ENCODE measurements at places on chromosomes 12 and 14.

- no peak for DNase-seq
Observed at GRCh38 chr12:62481843-62482540, 15.4 kb downstream of the MON2 start.

DNA sequence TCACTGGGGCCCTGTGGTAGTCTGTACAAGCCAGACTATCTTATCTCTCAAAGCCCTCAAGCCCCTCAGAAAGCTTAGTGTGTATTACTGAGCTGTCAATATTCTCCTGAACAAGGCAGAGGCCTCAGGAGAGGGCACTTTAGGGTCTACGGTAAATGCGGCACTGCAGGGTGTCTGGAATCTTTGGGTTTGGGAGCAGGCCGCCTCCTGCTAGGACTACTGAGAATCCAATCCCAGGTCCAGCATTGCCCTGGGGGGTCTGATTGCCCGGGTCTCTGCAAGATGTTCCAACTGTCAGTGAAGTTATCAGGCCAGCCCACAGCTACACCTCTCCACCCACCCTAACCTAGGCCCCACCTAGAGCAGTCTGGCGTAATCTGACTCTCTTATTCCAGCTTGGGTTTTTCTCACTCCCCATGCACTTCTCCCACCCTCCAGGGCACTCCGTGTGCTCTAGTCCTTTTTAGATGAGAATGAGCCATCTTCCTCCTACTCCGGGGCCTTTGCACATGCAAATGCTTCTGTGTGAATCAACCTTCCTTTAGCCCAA is 4.3 kb upstream of the ZFP36L1 start:
- DNase-seq, result no peak

DNA sequence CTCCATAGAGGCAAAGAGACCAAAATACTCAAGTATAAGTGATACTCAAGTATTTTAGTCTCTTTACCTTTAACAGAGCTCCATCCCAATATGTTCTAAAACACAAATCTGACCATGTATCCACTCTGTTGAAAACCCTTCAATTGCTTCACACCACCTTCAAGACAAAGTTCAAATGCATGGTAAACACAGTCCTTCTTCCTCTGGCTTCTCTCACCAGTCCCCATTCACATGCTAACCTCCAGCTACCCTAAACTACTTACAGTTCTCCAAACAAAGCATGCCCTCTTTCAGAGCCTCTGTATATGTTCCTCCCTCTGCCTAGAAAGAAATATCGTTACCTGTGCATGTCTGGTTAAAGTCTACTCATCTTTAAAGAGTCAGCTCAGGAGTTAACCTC is 100.2 kb downstream of the NUMB start:
- DNase-seq, result no peak

DNA sequence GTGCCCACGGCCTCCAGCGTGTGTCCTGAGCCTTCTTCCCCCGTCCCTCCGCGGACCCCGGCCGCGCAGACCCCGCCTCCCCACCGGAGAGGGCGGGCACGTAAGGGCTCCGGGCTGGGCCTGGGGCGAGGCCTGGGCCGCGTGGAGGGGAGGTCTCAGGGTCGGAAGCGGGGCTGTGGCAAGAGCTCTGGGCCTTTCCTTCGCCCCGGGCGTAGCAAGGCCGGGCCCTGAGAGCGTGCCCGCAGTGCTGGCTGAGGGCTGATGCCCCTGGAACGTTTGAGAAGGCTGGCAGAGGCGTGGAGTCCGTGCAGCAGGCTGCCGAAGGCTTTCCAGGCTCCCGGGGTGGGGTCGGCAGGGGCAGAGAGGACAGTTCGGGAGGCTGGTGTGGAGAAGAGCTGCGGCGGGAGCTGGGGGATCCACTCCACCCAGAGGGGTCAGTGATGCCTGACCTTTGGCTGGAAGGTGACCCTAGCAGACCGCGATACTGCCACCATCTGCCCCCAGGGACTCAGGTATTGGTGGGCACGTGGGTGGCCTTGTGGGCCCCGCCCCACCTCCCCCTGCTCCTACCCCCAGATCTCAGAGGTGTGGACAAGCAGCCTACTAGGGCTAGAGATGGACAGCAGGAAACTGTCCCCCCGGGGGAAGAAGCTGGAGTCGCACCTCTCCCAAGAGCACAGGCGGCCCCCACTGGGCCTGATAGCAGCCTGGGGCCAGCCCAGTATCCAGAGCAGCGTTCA is 558 bp downstream of the TEX22 start:
- peak; percentile 22 for DNase-seq

GRCh38 chr12:53735556-53735955 is 8.3 kb upstream of the CALCOCO1 start:
- DNase-seq, result no peak

- peak; percentile 68 for DNase-seq
Observed at GRCh38 chr14:100049220-100049619, 16.0 kb upstream of the EVL start.

DNA sequence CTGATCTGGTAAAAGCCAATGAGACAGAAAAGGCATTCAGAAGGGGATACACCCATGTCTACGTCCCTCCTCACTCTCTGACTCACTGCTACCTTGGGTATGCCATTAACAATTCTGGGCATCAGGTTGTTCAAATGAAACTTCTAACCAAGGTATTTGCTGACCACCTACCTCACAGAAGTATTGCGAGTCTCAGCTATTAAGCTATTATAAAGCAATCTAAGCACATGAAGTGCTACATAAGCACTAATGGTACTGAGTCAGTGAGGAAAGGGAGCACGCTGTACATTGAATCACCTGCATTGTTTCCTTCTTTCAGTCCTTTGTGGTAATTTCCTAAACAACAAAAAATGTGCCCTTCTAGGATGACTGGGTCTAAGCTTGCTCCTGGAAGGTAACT is 62.8 kb upstream of the CCDC91 start:
- DNase-seq, result no peak

DNA sequence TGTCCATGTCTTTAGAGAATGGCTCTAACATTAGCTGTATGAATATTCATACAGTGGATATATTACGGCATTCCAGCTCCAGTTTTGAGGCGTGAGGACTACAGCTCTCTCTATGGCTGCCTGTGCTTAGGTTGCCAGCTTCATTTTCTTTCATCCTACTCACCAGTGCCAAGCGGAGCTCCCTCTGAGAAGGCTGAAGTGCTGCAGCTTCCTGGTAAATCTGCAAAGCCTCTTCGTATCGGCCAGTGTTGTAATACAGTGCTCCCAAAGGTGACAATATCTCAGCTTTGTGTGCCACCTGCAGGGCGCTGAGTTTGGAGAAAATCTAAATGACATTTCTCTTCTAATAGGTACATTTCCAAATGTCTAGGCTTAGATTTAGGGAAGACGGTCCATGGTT is 19.8 kb upstream of the OVCH1 start:
- DNase-seq, result no peak

DNA sequence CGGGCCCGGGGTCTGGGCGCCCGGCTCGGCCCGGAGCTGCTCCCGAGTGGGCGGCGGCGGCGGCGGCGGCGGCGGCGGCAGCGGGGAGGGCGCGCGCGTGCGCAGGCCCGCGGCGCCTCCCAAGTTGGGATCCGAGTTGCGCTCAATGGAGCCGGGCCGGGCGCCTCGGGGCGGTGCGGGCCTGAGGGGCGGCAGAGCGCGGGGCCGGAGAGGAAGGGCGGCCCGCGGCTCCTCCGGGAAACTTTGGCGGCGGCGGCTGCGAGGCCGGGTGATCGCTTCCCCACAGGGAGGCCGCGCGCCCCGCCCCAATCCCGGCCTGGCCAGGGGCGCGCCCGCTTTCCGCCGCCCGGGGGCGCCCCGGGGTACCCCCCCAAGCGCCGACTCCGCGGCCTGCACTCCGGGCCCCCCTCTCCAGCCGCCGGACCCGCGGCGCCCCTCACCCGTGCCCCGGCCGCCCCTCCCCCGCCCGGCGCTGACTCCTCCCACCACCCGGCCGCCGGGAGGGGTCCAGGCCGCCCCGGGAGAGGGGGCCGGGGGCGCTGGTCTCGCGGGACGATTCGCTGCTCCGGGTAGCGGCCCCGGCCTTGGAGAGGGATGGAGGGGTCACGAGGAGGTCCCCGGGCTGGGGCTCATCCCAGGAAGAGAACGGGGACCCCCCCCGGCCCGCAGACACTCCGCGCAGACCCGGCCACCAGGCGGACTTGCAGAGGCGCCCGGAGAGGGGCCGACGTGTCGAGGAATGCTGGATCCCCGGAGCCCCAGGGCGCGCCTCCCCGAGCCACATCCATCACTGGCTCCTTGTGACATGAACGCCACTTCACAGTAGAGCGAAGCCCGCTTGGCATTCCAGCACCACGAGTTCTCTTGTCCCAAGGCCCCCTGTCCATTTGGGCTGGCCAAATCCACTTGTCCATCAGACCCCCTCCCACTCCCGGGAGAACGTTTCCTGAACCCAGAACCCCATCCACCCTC is at the start of gene RILPL1:
TSS of gene RILPL1 (minus strand) at position 48 of the 972 bp plus-strand sequence. CDS start 237 bp downstream, outside the sequence.
- DNase-seq, result peak; percentile 42

GRCh38 chr12:117367006-117367638 is 5.7 kb upstream of the NOS1 start:
- peak; percentile 70 for DNase-seq

- DNase-seq, result peak; percentile 78
Observed at GRCh38 chr14:76773188-76773885, 12.1 kb downstream of the VASH1 start.

DNA sequence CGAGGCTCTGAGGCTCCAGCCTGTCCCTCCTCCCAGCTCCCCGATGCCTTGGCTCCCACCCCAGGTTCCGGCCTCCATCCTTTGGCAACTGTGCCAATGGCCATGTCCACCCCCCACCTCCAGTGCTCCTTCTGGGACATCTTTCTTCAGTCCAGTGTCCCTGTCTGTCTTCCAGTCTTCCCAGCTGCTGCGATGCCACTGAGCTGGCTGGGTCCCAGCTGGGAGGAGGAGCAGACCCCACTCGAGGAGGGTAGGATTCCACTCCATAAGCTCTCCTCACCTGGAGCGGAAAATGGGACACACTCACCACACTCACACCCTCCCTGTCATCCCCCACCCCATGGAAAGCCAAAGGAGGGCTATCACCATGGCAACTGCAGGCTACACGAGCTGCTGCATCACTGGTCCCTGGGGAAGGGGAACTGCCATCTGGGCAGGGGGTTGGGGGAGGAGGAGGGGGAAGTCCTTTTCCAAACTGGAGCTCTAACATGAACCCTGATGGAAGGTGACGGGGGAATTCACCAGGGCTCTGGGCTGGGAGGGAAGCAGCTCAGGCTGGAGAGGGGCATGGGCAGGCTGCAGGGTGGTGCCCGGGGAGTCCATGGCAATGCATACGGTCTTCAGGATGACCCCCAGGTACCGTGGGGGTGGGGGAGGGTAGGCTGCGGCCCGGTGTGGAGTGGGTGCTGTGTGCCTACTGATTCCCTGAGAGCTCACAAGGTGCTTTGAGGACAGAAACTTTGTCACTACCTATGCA is 94.3 kb downstream of the LRRC74A start:
- DNase-seq, result peak; percentile 38

- DNase-seq, result no peak
Observed at GRCh38 chr12:591167-592023, 71.8 kb downstream of the NINJ2 start.

GRCh38 chr14:105292826-105293711 is 7.7 kb downstream of the BRF1 start:
- DNase-seq, result no peak

- DNase-seq, result no peak
Observed at GRCh38 chr14:47539031-47539461, 136.4 kb downstream of the MDGA2 start.

GRCh38 chr12:98951406-98951805 is 306.3 kb downstream of the APAF1 start:
- no peak for DNase-seq

DNA sequence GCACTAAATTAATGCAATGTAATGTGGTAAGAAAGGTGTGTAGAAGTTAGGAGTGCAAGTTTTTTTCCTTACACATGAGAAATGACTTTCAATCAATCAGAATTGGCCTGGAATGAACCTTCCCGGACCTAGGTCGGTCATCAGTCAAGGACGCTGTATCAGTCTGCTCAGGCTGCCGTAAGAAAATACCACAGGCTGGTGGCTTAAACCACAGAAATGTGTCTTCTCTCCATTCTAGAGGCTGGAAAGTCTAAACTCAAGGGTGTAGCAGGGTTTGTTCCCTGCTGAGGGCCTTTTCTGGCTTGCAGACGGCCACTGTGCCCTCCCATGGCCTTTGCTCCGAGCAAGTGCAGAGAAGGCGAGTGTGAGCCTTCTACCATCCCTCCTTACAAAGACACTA is 86.6 kb upstream of the DYNC1H1 start:
- no peak for DNase-seq

DNA sequence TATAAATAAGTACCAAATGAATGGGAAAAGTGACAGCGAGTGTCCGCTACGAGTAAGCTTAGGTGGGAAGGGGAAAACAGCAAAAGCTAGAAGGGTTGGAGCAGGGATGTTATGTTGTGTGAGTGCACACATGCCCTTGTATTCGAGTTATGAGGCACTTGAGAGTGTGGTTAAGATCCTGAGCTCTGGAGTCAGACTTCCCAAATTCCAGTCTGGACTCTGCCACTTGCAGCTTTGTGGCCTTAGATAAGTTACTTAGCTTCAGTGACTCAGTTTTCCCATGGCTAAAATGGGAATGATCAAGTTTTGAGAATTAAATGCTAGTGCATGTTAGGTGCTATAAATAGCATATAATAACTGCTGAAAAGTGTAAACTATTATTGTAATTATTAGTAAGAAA is 44.9 kb downstream of the KTN1 start:
- DNase-seq, result peak; percentile 33

DNA sequence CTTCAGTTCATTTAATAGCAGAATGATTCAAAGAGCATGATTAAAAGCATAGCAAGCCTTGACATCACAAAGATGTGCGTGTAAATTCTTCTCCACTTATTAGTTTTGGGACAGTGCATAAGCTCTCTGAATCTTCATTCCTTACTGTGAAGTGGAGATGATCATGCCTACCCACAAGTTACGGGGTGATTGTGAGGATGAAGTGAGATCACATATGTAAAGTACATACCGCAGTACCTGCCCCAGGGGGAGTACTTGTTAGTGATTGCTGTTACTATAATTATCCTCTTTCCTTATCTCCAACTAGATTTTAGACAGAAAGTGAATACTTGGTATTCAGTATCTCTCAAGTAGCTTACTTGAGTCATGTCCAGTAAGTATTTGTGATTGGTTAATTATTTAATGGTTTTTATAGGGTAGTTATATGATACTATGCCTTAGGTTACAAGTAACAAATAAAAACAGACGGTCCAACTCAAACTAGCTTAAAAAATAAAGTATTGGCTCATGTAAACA is 6.0 kb downstream of the RAD9B start:
- no peak for DNase-seq

- DNase-seq, result no peak
Observed at GRCh38 chr12:42643881-42644579, 54.5 kb upstream of the PRICKLE1 start.

DNA sequence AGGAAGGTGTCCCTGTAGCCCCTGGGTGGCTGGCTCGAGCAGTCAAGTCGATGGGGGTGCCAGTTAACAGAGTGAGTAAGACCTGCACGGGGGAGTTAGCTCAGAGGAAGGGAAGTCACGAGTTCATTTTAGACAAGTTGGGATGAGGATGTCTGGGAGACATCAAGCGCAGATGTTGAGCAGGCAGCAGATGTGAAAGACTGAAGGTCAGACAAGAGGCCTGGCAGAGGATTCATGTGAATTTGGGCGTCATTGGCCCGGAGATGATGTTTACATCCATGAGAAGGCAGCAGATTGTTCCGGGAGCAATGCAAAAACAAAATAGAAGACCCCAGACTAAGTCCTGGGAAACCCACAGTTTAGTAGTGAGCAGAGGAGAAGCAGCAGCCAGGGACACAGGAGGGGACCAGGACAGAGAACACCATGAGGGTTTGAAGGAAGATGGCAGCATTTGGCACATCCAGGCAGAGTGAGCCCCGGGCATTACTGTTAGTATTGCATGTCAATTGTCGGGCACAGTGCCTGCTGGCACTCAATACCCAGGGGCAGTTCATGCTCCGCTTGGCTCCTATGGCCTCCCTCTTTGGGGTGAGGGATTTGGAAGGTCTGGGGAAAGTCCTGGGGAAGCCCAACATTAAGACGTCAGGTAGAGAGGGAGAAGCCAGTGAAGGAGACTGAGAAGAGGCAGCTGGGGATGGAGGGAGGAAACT is 15.1 kb downstream of the LTBP2 start:
- peak; percentile 93 for DNase-seq

Data from AG10803 (cell line).